Activated T-helper 17 cell treated with anti-CD3 and anti-CD28 coated beads, Interleukin-2, amount 50 U/mL, for 72 hours (primary cell): ENCODE measurements at places on chromosomes 13 and 19.

DNA sequence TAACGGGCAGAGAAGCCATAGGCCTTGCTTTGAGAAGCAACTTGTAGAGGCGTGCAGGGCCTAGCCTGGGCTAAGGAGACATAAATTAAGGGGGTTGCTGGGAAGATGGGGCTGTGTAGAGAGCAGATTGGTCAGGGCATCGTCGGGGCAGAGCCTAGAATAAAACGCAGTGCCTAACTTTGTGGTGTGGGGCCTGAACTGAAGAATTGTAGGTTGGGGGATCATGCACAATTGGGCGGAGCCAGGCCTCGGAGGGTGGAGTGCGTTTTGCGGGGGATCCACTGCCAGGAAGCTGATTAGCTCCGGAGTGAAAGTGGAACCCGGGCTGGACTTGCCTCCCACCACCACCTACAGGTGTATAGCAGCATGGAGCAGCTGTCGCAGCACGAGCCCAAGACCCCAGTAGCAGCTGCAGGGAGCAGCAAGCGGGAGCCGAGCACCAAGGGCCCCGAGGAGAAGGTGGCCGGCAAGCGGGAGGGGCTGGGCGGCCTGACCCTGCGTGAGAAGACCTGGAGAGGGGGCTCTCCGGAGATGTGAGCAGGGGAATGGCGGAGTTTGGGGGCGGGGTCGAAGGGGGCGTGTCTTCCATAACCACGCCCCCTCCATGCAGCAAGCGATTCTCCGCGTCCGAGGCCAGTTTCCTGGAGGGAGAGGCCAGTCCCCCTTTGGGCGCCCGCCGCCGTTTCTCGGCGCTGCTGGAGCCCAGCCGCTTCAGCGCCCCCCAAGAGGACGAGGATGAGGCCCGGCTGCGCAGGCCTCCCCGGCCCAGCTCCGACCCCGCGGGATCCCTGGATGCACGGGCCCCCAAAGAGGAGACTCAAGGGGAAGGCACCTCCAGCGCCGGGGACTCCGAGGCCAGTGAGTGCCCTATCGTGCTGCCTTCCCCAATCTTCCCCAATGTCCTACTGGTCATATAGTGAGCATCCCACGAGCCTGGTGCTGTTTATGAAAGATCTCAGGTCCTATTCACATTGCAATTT lies 13.8 kb downstream of the DNASE2 start:
- peak; percentile 86 for ATAC-seq

DNA sequence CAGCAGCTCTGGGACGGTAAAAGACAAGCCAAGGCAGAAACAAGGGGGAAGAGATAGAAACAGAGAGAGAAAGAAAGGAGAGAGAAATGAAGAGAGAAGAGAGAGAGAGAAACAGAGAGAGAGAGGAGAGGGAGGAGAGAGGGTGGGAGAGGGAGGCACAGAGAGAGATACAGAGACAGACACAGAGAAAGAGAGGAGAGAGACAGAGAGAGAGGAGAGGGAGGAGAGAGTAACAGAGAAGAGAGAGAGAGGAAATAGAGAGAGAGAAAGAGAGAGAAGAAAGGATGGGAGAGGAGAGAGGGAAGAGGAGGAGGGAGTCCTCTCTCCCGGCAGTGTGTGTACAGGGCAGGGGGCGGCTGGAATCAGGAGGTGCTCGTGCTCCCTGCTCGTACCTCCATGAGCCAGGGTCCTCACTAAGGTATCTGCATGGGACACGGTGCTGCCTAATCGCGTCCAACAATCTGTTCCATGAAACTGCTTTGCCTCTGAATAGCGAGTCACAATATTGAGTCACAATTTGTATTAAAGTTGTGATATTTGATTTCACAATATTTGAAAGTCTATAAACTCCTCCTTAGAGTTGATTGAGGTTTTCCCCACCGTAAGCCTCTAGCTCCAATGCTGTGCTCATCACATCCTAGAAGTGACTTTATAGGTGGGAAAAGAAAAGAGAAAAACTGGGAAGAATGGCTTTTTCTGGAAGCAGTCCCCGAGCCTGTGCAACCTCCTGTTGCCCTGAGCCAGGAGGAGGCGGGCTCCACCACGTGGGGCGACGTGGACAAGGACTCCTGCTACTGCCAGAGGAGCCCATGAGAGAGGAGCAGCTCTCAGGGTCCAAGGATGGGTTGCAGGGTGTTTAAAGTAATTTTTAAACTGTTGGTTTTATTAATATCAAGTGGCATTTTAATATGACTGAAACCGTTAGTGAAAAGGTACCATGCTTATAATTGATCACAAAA lies 81.7 kb upstream of the ARHGEF7 start:
- ATAC-seq: no peak

DNA sequence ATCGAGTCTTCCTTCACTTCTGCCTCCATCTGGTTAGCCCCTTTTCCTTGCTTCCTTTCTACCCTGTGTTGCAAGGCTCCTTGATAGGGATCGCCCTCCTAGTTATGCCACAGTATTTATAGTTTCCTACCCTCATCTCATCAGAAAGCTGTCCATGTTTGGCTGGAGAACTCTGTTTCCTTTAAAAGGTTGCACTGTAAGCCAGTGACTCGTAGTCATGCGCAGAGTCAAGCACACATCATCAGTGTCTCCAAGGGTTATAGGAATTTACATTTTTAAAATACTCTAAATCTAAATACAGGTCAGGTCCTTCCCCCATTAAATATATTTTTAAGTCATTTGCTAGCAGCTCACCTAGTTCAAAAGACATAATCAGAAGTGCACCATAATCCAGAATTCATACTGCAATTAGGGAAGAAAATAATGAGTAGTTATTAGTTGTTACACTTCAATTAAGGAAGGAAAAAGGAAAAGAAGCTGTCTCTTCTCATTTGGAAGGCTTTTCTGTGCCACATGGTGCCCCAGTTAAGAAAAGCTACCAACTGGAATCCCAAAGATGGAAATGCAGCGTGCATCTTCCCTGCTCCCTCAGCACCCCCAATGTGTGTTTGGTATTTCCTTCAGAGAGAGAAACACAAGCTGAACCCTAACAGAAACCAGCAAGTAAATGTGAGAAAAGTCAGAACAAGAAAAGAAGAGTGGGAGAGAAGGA lies 81.0 kb downstream of the GPR12 start:
- ATAC-seq: no peak

- no peak for ATAC-seq
These were observed 19.6 kb downstream of the MPND start for GRCh38 chr19:4362831-4363545.

DNA sequence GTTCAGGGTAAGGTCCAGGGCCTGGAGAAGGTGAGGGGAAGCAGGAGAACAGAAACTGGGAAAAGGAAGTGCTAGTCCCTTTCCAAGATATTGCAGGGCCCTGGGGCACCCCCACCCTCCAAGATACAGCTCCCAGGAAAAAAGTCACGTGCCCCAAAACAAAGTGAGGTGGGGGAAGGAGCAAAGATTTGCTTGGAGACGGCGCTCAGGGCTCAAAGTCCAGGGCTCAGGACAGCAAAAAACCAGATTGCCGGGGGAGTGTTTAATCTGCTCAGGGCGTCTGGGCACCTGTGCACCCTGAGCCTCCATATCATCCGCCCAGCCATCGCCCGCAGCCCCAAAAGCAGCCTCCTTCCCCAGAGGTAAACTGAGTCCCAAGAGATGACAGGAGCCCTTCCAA lies 6.3 kb downstream of the SMIM24 start:
- no peak for ATAC-seq

GRCh38 chr19:27759896-27760295 lies 1453.1 kb downstream of the UQCRFS1 start:
- ATAC-seq: no peak

DNA sequence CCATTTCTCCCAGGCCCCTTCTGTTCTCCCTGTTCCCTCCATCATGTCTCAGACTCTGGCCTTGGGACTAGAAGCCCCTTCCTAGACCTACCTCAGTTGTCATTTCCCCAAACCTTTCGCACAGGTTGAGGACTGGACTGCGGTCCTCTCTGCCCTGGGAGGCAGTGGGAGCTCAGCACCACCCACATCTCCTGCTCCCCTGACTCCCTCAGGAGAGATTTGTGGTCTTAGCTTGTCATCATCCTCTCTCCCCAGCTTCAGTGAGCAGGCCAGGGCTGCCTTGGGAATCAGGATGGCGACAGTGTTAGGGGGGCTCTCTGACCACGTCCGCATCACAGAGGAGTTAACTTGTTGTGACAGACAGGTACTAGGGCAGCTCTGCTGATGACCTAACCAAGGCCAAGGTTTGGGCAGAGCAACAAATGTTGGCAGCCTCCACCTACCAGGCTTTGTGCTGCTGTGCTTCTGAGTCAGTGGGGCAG lies 25.6 kb upstream of the RNF17 start:
- no peak for ATAC-seq

DNA sequence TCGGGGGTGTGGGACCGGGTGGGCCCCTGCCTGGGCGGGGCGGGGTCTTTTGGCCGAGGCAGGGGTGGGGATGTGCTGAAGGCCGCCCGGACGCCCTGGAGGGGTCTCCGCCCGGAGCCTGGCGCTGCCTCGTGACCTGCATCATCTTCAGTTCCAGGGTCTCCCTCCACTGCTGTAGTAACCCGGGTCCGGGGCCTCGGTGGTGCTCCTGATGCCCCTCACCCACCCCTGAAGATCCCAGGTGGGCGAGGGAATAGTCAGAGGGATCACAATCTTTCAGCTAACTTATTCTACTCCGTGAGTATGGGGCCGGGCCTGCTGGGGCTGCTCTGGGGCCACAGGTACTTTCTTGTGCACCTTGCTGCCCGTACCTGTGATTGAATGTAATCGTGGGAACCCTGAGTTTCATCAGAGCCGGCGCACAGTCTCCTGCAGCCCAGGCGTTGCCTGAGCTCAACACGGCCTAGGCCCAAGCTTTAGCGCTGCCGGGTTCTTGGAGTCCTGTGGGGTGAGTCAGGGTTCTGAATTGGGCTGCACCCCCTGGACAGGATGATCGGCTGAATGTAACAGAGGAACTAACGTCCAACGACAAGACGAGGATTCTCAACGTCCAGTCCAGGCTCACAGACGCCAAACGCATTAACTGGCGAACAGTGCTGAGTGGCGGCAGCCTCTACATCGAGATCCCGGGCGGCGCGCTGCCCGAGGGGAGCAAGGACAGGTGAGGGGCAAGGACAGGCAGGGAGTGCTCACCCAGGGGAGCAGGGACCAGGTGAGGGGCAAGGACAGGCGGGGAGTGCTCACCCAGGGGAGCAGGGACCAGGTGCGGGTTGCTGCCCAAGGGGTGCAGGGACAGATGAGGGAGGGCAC lies 10.5 kb downstream of the PEAK3 start:
- ATAC-seq: no peak
